Neural crest cell (in vitro differentiated cells): ENCODE measurements at places on chromosomes 1 and 21. TPM values are rescaled to one million over a fixed set of nuclear protein-coding genes. Genes with fewer than 3 reads are reported as not detected.

DNA sequence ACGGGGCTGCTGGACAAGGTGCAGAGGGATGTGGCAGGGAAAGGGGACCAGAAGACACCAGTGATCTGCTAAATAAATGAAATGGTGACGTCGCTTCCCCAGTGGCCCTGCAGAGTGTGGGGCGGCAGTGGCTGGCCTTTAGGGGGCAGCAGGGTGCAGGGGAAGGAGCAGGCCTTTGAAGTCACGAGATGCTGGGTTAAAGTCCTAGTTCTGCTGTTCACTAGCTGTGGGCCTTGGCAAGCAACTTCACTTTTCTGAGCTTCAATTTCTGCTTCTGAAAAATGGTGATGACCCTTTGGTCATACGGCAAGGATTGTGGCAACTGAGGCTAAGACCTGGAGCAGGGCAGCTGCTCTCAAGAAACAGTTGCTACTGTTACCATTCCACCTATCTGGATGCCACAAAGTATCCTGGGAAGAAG lies 9.2 kb upstream of the GALE start:
- DNase-seq, result peak; percentile 55

DNA sequence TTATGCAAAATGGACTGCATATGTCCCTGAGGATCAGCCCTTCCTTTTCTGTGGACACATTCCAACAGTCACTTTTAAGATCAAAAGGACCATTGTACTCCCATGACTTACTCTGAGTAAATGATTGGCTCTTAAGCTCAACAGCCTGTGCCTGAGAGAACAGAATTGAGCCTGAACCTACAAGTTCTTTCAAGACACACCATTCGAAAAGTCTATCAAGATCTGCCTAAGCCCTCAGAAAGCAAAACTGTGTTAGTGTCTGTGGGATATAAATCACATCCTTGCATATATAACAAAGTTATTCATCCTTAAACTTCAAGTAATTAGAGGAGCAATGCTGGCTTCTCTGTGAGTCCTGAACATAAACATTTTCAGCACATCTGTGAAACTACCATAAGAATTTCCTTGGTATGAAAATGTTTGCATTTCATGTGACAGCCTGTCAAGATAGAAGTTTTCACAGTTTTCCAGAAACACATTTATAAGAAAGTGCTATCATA lies 41.6 kb downstream of the PCNX2 start:
- no peak for DNase-seq

DNA sequence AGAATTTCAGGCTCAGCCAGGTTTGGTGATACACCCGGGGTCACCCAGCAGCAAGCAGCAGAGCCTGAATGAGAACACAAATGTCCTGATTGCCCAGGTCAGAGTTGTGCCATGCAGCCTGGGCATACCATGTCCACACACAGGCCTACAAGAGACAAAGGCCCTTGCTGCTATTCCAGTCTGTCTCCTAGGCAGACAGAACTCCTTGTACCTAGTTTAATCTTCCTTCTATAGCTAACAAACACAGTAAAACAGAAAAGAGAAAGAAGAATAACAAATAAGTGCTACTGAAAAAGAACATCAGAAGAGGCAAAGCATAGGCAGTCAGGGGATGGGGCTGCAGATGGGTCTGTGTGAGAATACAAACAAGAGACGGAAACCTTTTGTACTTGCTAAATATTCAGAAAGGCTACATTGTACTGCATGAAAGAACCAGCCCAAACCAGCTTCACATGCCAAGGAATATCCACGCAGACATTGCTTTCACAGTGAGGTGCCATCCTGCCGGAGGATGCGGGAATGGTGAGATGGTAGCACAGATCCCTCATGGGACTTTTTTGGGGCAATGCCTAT lies 401.7 kb downstream of the OMA1 start:
- no peak for DNase-seq

SH2D5 gene
- total RNA-seq, result 3.2 TPM in 2 replicates

IL20 gene
- not detected in 2 replicates for total RNA-seq

SLC6A17 gene
- total RNA-seq, result 0.14 TPM in 1 of 2 replicates, not detected in the other
